Stimulated activated CD4-positive, alpha-beta T cell treated with anti-CD3 and anti-CD28 coated beads, Interleukin-1b, Interleukin-23, amount 100 ng/mL, for 1 hour (primary cell): ENCODE measurements at places on chromosomes 3 and 15.

- no peak for DNase-seq
Observed at GRCh38 chr3:170589113-170589512, 3.2 kb upstream of the SLC7A14 start.

GRCh38 chr3:72782521-72782920 lies 65.7 kb downstream of the SHQ1 start:
- DNase-seq: no peak

GRCh38 chr3:116701070-116701469 lies 8.5 kb upstream of the TUSC7 start:
- no peak for DNase-seq

GRCh38 chr15:57036352-57036751 lies 117.9 kb downstream of the TCF12 start:
- DNase-seq: no peak

- DNase-seq: no peak
Observed at GRCh38 chr3:115388166-115388565, 235.1 kb upstream of the GAP43 start.

DNA sequence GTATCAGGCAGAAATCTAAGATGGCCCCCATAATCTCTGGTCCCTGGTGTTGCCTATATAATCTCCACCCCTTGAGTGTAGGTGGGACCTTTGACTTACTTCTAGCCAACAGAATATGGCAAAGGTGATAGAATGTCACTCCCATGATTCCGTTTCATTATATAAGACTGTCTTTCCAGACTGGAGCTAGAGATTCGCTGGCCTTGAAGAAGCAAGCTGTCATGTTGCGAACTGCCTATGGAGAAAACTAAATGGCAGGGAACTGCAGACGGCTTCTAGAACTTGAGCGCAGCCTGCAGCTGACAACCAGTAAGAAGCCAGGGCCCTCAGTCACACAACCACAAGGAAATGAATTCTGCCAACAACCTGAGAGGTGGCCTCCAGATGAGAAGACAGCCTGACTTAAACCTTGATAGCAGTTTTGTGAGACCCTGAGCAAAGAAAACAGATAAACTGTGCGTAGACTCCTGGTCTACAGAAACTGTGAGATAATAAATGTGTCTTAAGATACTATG lies 2.2 kb upstream of the KPNA1 start:
- no peak for DNase-seq

- no peak for DNase-seq
Observed at GRCh38 chr3:174531262-174531982, 327.7 kb upstream of the NAALADL2 start.

- DNase-seq: no peak
Observed at GRCh38 chr3:177037241-177037640, 160.0 kb downstream of the TBL1XR1 start.

DNA sequence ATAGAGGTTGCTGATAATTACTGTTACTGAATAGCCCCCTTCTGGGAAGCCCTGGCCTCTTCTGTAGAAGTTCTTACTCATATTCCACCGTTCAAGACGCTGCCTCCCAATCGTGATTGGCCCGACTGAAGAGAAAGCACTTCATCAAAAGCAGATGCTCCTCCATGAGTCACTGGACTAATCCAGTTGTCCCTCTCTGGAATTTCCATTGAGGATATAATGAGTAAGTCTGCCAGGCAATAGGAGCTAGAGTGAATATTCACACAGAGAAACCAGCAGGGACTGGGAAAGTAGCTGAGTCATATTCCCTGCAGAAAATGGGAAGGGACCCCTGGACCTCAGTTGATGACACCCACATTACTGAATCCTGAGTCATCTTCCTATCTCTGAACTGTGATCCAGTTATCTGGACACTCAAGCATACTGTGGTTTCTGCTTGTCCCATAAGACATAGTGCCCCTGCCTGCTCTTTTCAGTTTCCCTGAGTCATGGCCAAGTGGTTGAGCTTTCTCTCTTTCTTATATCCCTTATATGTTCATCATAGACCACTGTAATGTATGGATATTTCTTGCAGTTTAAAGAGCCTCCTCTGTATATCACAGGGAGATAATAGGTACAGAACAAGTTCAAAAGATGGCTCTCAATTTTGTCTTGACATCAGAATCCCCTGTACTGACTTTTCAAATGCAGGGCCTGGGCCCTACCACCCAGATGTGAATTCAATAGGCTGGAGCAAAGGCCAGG lies 151.2 kb upstream of the CDIN1 start:
- no peak for DNase-seq

DNA sequence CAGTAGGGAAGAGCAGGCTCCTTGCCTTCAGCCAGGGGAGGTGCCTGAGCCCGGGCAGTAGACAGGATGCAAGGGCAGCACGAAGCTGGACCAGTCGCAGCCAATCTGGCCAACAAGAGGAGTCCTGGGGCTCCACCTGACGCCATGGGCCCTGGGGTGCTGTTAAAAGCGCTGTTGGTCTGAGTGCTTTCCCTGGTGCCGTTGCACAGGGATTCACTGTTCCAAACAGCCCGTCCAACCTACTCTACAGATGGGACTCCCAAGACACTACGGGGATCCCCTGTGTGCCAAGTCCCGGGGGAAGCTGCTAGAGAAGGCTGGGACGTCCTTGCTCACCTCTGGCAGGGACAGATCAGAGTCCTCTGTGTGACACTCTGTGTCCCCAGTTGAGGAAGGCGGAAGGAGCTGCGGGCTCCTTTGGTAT lies 632 bp downstream of the CTSH start:
- no peak for DNase-seq
